ENCODE measurements at places on chromosomes 7 and 10. TPM values are rescaled to one million over a fixed set of nuclear protein-coding genes. Genes with fewer than 3 reads are reported as not detected.

The CAV1 gene
- polyA plus RNA-seq: 20.7 TPM

The ADRB1 gene
- polyA plus RNA-seq: 0.10 TPM

The NKX2-3 gene
- polyA plus RNA-seq: not detected

The SPDYE8 gene
- 0.19 TPM for polyA plus RNA-seq

The VWA2 gene
- 2.5 TPM for polyA plus RNA-seq

The AGAP4 gene
- 47.3 TPM for polyA plus RNA-seq

The TDRD1 gene
- 0.04 TPM for polyA plus RNA-seq

The LDB3 gene
- polyA plus RNA-seq: 1.2 TPM

The NRG3 gene
- polyA plus RNA-seq: 14.6 TPM

The WDR86 gene
- 49.6 TPM for polyA plus RNA-seq

The AKR1D1 gene
- polyA plus RNA-seq: not detected

The SLC26A3 gene
- polyA plus RNA-seq: not detected

The NRP1 gene
- 149 TPM for polyA plus RNA-seq

The WDR91 gene
- polyA plus RNA-seq: 74.6 TPM

The NAT16 gene
- polyA plus RNA-seq: 0.25 TPM

The C10orf105 gene
- 0.07 TPM for polyA plus RNA-seq

The BICC1 gene
- polyA plus RNA-seq: 73.0 TPM

The TRAPPC14 gene
- polyA plus RNA-seq: 24.7 TPM

The TMEM270 gene
- polyA plus RNA-seq: not detected

The POP7 gene
- polyA plus RNA-seq: 33.3 TPM

The PDZD7 gene
- polyA plus RNA-seq: 5.6 TPM

The AS3MT gene
- polyA plus RNA-seq: 23.1 TPM

The GCK gene
- 3.0 TPM for polyA plus RNA-seq

The TMEM176B gene
- 112 TPM for polyA plus RNA-seq

The FKBP6 gene
- polyA plus RNA-seq: 0.64 TPM
